ENCODE measurements at places on chromosomes 16 and 17. TPM values are rescaled to one million over a fixed set of nuclear protein-coding genes. Genes with fewer than 3 reads are reported as not detected.

DNA sequence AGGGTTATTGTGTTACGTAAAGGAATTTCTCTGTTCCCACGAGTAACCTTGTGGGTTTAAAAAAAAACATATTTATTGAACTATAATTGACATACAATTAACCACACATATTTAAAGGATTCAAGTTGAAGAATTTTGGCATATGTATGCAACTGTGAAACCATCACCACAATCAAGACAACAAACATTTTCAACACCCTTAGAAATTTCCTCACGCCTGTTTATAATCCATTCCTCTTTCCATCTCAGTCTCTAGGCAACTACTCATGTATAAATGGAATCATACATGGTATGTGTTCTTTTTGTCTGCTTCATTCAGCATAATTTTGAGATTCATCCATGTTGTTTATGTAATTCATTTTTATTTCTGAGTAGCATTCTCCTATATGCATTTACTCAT lies 104.0 kb downstream of the MRTFB start:
- H3K27me3 ChIP-seq = no peaks in the 10 kb centered on the region
- no peak for DNase-seq

The ATP6V0A1 gene
- total RNA-seq = 140 TPM

DNA sequence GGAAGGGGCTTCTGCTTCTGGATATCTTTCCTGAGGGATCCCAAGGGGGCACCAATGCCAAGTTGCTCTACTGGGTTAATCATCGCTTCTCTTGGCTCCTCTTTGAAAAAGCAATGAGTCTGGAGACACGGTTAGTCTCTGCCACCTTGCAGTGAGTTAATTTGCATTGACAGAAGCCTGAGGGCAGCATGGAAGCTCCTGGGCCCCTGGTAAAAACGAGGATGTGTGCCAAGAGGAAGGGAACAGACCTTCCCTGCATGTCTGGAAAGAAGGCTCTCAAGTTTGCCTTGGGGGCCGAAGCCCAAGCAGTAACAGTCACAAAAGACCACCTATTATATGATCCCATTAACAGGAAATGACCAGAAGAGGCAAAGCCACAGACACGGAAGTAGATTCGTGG lies 86.7 kb downstream of the IRX5 start:
- DNase-seq = no peak
- H3K27me3 ChIP-seq = peaks cover 34% of the 10 kb centered on the region
- H3K4me1 ChIP-seq = no peaks in the 10 kb centered on the region
- no peak overlapping the region for H3K4me3 ChIP-seq
- no peak overlapping the region for H3K27ac ChIP-seq

DNA sequence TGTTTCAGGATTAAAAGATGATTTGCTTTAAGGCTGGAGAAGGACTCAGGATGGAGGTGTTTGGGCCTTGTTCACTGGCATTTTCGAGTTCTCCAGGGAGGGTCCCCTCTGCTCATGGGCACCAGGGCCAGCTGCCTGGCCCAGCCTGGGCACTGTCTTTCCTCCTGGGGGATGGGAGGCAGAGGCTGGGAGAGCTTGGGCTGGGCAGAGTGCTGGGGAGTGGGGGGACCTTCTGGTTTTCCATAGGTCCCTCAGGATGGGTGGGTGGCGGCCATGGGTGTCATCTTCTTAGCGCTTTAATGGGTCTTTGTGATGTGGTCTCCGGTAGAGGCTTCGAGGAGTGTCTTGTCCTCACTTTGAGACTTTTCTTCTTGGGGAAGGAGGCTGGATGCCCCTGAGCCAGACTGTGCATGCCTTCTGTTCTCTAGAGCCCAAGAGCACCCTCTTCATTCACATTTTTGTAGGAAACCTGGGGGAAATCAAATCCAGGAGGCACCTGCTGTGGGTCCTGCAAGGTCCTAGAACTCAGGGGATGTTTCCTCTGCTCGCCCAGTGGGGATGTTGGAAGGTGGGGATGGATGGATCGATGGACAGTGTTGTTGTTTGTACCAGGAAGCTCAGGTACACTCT lies 5.7 kb downstream of the NKD1 start:
- DNase-seq = peak; percentile 44
- H3K36me3 ChIP-seq = no peaks in the 10 kb centered on the region
- no peak overlapping the region for H3K4me3 ChIP-seq
- H3K27ac ChIP-seq = no peak overlapping the region

DNA sequence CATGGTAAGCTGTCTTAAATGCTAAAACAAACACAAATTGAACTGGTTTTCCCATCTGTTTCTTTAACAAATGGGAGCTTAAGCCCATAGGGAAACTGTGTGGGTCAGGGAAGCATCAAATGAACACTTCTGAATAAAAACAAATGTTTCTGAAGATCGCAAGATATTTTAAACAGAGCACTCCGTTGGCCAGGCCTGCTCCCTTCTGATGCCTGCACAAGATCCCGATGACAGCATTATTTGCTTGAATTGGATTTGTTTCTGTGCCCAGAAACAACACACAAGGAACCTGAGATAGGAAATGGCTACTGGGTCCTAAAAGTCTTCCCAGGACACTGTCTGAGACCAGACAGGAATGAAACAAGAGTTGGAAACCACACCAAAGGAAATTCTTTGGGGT lies 425.8 kb upstream of the ZFHX3 start:
- no peak for DNase-seq
- no peaks in the 10 kb centered on the region for H3K4me1 ChIP-seq
- no peaks in the 10 kb centered on the region for H3K27me3 ChIP-seq
- no peaks in the 10 kb centered on the region for H3K36me3 ChIP-seq
- H3K27ac ChIP-seq = no peak overlapping the region
- H3K4me3 ChIP-seq = no peak overlapping the region

GRCh38 chr16:52584354-52585320 lies 37.7 kb upstream of the TOX3 start:
- no peak overlapping the region for H3K4me3 ChIP-seq
- DNase-seq = no peak
- no peaks in the 10 kb centered on the region for H3K4me1 ChIP-seq
- H3K27me3 ChIP-seq = no peaks in the 10 kb centered on the region
- no peak overlapping the region for H3K27ac ChIP-seq
- H3K36me3 ChIP-seq = no peaks in the 10 kb centered on the region

DNA sequence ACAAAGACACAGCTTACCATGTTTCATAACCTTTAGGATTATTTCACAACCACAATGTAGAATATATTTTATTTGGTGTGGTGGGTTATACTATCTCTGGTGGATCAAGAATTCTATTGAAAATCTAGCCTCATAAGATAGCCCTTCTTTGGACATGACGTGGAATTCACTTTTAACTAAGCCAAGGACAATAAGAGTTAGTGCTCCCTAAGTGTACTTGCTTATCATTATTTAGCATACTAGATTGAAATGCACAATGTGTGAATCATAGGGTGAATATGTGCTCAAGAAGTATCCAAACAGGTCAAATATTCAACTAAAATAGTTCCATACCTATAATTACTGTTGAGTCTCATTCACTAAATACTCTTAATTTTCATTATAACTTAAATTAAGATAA lies 1179.5 kb upstream of the GOT2 start:
- H3K4me1 ChIP-seq = no peaks in the 10 kb centered on the region
- DNase-seq = no peak
- no peaks in the 10 kb centered on the region for H3K27me3 ChIP-seq
- no peak overlapping the region for H3K4me3 ChIP-seq

The SDR42E2 gene
- not detected for total RNA-seq

All from spleen (tissue), 13 donors.